ENCODE measurements at places on chromosomes 7 and 10.

DNA sequence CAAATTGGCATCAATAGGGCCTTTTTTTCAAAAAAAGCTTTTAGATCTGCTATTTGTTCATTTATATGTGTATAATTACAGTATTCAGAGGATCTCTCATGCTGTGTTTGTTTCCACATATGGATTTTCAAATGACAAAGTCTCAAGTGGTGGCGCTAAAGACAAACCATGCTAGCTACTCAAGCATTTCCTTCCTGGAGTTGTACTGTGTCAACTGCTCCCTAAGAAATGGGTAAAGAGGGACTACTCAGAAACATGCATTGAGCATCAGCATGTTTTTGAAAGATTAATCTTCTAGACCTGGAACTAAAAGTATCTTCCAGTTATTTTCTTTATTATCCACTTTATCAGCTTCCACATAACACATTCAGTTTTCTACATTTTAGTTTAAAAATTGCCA, 12.7 kb downstream of the CNTNAP2 start:
- no peak for DNase-seq

GRCh38 chr10:34543716-34544115, 271.4 kb downstream of the PARD3 start:
- DNase-seq = no peak

- no peak for DNase-seq
Measured at GRCh38 chr7:90425376-90425775, 22.1 kb downstream of the CLDN12 start.

GRCh38 chr10:59148701-59149100, 27.7 kb upstream of the PHYHIPL start:
- no peak for DNase-seq

GRCh38 chr7:49333180-49333881, 409.0 kb downstream of the CDC14C start:
- no peak for DNase-seq

GRCh38 chr10:20109613-20110012, 293.4 kb downstream of the PLXDC2 start:
- DNase-seq = no peak

GRCh38 chr10:64586934-64587503, 1065.8 kb downstream of the REEP3 start:
- no peak for DNase-seq

GRCh38 chr7:80063834-80064233, 70.8 kb upstream of the GNAI1 start:
- no peak for DNase-seq

DNA sequence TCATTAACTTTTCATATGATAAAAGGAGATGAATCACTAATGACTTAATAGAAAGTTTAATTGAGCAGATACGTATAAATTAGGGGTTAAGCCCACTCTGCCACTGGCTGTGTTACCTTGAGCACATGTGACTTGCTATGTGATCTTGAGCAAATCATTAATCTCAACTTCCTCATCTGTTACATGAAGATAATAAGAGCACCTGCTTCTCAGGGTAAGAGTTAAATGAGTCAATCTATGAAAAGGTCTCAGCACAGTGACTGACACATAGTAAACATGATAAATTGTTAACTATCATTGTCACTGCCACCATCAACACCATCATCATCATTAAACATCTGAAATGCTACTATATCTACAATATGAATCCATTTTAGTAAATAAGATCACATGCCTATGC, 110.8 kb downstream of the TPK1 start:
- no peak for DNase-seq

- no peak for DNase-seq
Measured at GRCh38 chr10:30059209-30060107, at the start of gene JCAD. JCAD (minus strand) TSS chr10:30059586; CDS start chr10:30047812, 11,774 bp downstream.

DNA sequence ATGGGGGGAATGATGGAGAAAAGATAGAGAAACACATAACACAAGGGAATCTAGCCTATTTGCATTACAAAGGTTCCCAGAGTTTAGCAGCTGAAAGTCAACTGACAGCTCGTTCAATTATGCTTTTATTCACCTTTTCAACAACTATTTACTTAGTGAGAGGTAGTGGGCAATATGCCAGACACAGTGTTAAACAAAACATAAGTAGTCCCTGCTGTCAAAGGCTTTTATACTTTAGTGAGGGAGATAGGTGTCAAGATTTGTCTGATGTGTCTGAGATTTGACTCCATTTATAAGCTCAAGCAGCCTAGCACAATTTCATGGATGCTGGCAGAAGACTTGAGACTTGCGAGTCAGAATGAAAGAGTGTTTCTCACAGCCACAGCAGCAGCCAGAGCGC, 549.0 kb upstream of the VSTM2A start:
- no peak for DNase-seq

DNA sequence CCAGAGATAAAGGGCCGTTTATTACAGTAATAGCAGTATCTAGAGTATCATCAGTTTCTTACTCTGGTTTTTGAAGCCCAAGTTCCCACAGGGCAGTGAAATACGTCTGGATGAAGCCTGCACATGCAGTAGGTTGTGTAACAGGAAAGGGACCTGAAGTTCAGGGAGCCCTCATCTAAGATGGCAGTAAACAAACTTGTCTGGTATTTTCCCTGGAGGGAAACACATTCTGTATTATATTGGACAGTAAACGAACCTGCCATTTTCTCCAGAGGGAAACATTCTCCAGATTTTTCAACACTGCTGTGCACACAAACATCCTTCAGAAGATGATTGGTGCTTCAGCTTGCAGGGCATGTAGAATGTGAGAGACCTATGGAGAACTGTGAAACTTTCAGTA, 189.9 kb downstream of the TFEC start:
- DNase-seq = no peak

- DNase-seq = no peak
Measured at GRCh38 chr10:125017547-125018298, 75.8 kb downstream of the ZRANB1 start.
